ENCODE measurements at places on chromosomes 16 and 17.
A peak's percentile ranks its signal among the peaks of the same experiment; 100 is the strongest.

- no peak for DNase-seq
Measured at GRCh38 chr16:11143372-11144035, 112.5 kb downstream of the SOCS1 start.

DNA sequence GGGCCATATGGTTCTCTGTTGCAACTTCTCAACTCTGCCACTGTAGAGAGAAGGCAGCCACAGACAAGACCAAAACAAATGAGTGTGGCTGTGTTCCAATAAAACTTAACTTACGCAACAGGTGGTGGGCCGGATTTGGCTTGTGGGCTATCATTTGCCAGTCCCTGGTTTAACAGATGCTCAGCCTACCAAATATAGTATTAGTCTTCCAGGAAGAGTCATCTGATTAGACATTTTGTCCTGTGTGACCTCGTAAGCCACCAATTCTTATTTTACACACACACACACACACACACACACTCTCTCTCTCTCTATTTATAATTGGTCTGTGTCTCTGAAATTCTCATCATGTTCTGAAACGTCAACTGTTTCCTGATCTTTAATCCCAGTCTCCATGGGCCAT lies 245.9 kb downstream of the XYLT1 start:
- DNase-seq = no peak

DNA sequence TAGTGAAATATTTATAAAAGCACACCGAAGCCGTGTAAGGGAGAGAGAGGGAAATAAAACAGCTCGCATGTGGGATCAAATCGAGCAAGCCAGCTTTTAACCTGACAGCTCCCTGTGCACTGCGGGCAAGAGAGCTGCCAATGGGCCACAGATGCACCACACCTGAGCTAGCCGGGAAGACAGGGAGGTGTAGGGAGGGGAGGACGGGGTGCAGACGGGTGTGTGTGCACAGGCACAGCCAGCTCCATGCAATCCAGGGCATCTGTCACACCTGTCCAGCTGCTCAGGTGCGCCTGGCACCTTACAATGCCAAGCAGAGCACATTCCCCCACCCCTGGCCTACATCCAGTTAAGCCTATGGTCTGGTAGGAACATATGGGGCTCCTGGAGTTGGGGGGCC lies 70.0 kb downstream of the C16orf78 start:
- no peak for DNase-seq

GRCh38 chr17:41679740-41680425 lies 8.8 kb upstream of the EIF1 start:
- DNase-seq = no peak

DNA sequence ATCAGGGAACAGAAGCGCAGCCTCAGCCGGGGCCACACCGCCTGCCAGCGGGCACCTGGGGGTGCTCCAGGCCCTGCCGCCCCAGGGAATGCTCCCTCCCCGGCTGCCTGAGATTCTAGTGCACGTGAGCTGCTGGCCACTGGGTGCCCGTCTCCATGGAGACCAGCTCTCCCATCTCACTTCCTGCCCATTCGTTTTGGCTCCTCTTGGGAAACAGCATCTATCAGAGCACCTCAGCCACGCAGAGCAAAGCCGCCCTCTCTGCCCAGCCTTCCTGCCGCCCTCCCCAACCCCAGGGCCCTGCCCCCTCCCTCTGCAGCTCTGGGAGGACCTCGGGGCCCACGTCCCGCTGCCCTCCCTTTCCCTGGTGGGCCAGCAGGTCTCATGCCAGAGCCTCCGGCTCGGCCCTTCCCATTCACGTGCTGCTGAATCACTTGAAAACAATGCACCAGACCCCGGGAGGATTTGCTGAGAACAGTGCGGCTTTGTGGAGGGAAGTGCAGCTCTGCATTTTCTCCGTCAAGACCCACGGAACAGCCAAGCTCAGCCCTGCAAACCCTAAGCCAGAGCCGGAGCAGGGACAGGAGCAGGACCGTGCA lies 19.4 kb downstream of the CEP295NL start:
- DNase-seq = no peak

GRCh38 chr16:23367564-23367963 lies 65.5 kb downstream of the SCNN1B start:
- DNase-seq = no peak

- DNase-seq = no peak
Measured at GRCh38 chr17:47317119-47317518, 6.6 kb upstream of the EFCAB13 start.

DNA sequence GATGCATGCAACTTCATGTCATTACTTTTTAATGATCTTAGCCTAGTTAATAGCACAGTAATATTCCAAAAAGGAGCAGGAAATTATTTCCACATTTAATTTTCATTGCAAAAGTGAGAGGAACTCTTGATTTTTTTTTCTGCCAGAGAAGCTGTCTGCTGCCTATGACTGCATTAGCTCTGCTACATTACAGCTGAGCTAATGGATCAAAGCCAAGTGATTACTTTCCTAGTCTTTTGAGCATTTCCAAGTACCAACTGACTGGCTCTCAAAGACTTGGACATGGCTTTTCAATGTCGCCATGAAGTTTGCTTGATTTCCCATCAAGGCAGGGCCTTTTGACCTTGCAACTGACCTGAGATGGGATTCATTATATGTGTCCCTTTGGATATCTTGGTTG lies 356.6 kb upstream of the XYLT1 start:
- no peak for DNase-seq

DNA sequence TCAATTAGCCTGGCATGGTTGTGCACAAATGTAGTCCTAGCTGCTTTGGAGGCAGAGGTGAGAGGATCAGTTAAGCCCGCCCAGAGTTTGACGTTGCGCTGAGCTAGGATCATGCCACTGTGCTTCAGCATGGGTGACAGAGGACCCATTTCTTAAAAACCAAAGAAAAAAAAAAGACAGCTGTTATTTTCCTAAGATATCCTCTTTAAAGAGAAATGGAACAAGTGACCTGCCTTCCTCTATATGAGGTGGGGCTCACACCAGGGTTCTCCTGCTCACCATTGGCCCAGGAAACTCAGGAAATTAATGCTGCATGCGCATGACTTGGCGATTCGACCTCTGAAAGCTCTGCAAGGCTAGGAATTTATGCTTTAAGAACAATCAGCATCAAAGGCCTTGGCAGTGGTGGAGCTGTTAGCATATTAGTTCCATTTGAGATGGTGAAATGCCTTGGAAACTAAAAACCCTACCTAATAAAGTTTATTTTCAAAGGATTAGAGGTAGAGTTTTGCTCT lies 108.3 kb downstream of the RBFOX1 start:
- DNase-seq = no peak

GRCh38 chr16:68760671-68761275 lies 23.7 kb downstream of the CDH1 start:
- peak; percentile 47 for DNase-seq

DNA sequence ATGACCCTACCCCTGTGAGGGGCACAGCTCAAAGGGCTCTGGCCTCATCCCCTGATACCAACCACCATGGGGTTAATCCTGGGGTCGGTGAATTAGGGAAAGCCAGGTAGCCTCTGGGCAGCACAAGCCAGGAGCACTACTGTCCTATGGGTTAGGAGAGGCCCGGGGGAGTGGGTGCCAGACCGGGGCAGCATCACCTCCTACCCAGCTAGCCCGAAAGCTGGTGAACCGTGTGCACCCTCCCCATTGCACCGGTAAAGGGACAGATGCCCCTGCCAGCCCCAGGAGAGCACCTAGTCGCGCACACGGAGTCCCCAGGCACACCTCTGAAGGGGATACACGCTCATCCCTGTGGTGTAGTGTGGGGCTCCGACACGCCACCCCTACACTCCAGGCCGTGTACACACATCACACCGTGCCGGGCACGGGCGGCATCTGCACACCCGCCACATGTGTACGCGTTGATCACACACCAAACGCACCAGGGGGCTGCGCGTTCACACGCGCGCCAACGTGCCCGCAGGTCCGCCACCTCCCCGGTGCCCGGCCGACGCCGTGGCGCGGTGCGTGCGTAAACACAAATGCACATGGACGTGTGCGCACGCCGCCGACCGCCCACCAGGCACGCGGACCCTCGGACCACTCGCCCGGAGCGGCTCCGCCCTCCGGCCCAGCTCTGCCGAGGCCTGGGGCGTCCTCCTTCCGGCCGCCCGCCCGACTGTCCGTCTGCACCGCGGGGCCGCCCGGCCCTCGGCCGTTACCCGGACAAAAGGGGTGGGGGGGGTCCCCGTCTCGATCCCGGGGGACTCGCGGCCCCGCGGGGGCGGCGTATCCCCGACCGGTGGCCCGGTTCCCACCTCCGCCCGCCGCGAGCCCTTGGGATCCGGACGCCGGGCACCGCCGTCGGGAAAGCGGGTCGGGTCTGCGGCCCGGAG lies 785 bp downstream of the UBALD1 start:
- DNase-seq = peak; percentile 26

DNA sequence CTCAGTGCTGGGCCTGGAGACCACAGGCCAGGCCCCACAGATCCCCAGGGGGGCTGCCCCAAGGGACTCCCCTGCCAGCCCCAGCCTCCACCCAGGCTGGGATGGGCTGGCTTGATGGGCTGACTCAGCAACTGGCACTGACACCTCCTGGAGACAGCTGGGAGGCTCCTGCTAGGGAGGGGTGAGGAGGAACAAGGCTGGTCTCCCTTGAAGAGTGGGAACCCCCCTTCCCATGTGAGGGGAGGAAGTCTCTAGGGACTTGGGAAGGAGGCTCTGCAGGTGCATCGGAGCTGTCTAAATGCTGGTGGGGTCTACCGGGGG lies 10.4 kb downstream of the NHERF1 start:
- no peak for DNase-seq

- no peak for DNase-seq
Measured at GRCh38 chr16:75202069-75202590, 4.8 kb downstream of the CTRB2 start.

- no peak for DNase-seq
Measured at GRCh38 chr17:44216694-44217093, 2.8 kb downstream of the UBTF start.

DNA sequence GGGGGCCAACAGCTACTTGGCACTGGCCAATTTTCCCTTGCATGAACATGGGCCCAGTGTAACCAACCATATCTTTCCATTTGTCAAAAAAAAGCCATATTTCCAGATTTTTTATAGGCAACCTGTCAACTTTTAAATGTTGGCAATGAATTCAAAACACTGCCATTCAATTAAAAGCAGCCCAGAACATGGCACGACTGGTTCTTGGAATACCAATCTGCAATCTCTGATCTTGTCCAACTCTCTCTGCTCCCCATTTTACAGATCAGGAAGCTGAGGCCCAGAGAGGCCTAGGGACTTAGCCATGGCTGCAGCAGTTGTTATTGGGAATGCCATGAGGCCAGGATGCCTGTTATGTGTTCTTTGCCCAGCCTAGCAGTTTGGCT lies 8.9 kb upstream of the MEOX1 start:
- no peak for DNase-seq

DNA sequence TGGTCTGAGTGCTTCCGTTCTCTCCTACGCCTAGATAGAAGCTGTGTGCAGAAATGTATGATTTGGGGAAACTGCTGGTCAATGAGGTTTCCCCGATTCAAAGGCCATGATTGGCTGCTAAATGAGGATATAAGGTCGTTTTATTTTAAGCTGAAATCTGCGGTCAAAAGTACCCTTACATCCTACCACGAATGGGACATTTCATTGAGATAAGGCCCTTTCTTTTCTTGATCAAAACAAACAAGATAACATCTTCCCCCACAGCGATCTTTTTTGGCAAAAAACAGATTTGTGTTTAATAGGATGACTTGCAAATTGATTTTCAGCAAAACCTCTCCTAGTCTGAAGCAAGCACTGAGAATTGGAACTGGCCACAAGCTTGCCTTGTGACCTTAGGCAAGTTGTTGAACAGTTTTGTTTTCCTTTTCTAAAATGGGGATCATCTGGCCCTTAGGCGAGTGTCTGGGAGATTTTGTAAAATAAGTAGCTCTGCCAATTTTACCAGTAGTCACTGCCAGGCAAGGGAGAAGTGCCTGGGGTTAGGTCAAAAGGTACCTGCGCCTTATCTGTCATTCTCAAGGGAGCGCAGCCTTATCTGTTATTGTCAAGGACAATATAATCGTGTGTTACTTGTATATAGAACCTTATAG lies 635 bp downstream of the SCPEP1 start:
- DNase-seq = no peak

- no peak for DNase-seq
Measured at GRCh38 chr17:5200360-5200759, 8.7 kb upstream of the ZNF594 start.

DNA sequence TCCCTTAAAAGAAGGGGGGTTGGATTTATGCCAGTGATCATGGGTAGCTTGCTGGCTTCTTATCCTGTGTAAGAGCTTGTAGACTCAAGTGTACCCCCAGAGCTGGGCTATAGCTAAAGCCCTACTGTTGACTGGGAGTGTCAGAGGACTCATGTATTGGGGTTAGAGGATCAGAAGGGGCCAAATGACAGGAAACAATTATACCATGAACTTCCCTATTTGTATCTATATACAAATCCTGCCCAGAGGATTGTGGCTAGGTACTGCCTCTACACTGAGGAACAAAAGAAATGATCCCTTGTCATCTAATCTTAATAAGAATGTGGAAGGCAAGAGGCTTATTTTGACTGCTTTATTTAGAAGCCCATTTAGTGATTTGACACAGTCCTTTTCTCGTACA lies 14.3 kb downstream of the ZP2 start:
- no peak for DNase-seq

- DNase-seq = no peak
Measured at GRCh38 chr16:67915831-67916723, 15.6 kb downstream of the CTRL start.

DNA sequence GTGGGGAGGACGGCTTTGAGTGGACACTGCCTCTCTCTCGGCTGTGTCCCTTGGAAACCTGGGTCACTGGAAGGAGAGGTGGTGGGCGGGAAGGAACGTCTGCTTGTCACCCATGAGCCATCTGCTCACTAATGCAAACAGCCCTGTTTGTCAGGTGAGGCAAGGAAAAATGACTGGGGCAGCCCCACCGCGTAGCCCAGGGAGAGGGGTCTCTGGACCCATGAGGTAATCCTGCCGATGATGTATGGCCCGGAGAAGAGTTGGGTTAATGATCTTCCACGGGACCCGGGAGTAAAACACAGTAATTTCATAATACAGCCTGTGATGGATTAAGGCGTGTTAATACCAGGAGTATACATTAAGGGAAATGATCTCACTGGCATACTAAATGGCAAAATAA lies 197.0 kb downstream of the CYLD start:
- no peak for DNase-seq

GRCh38 chr16:70725024-70725911 lies 39.4 kb upstream of the MTSS2 start:
- DNase-seq = no peak

DNA sequence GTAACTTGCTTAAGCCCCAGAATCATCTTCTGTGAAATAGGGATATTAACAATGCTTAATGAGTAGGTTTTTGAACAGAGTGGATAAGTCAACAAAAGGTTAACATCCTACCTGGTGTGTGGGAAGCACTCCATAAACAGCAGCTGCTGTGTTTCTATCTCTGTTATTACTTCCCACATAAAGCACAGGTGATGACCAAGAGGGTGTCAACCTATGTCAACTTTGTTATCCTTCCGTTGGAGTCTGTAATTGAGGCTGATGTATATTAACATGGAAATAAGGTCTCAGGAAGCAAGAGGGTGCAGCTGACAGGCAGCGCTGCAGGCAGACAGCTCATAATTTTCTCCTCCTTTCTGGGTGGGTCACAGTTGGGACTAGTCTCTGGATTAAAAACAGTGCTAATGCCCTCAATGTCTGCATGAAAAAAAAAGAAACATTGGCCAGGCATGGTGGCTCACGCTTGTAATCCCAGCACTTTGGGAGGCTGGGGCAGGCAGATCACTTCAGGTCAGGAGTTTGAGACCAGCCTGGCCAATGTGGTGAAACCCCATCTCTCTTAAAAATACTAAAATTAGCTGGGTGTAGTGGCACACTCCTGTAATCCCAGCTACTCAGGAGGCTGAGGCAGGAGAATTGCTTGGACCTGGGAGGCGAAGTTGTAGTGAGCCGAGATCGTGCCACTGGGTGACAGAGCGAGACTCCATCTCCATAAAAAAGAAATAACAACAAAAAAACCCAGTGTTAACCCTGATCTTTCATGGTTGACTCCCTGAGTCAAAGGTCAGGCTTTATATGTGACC lies 269.6 kb downstream of the SNX29 start:
- DNase-seq = no peak
